HuH-7 (cell line): ENCODE measurements at places on chromosomes 6 and 20.

GRCh38 chr20:59159091-59159490, 4.5 kb upstream of the ZNF831 start:
- DNase-seq: no peak

DNA sequence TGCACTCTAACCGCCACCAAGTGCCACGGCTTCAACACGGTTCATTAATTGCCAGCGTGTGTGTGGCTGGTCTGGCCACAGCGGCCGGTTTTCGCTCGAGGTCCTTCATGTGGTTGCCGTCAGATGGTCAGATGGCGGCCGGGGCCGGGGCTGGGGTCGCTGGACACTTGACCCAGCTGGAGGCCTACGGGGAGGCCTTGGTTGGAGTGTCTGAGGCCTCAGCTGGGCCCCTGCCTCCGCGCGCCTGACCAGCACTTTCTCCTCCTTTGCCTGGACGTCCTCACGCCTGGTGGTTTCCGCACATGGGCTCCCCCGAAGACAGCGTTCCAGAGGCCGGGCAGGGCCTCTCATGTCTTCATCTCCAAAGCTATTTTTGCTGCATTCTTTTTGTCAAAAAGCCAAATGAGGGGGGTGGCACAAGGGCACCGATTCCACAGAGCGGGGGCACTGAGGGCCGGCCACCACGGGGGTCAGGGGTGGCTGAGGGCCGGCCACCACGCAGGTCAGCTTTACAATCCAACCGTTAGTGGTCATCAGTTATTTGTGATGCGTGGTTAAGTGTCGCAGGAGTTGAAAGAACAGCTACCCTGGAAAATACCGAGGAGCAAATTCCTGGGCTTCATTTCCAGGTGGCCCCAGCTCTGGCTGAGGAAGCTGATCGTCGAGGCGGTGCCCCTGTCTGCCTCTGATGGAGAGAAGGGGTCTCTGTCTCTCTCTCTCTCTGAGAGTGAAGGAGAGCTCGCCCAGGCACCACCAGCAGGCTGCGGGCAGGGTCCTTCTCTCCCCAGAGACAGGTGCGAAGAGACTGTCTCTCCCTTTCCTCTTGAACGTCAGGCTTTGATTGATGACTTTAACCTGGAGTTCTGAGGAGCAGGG, 50.5 kb upstream of the FRMD1 start:
- no peak for DNase-seq

GRCh38 chr6:170475118-170475517, 78.0 kb downstream of the PSMB1 start:
- DNase-seq: no peak

DNA sequence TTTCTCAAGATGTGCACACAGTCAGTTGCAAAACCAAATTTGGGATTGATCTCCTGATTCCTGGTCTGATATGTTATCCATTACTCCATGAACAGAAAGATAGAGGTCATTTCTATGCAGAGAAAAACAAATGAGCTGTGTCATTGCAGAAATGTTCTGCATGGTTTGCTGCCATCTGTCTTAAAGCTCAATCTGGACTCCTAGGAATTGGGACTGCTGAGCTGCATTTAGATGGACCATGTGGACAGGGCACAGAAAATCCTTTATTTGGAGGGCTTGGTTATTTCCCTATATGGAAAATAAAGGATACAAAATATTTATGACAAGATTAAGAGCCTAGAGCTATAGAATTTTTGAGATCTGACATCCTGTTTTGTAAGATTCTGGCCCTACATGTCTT, 91.3 kb downstream of the ADGRB3 start:
- no peak for DNase-seq

- DNase-seq: no peak
Measured at GRCh38 chr6:15322781-15323536, 77.1 kb downstream of the JARID2 start.

- peak; percentile 44 for DNase-seq
Measured at GRCh38 chr20:58693226-58694006, 816 bp downstream of the NPEPL1 start.

GRCh38 chr6:99119109-99120031, 171.6 kb upstream of the FBXL4 start:
- peak; percentile 36 for DNase-seq
